Dermis blood vessel endothelial cell (primary cell): ENCODE measurements at places on chromosomes 12 and 14. TPM values are rescaled to one million over a fixed set of nuclear protein-coding genes. Genes with fewer than 3 reads are reported as not detected.

Gene WNT5B
- 0.28 and 1.5 TPM in 2 replicates for total RNA-seq

DNA sequence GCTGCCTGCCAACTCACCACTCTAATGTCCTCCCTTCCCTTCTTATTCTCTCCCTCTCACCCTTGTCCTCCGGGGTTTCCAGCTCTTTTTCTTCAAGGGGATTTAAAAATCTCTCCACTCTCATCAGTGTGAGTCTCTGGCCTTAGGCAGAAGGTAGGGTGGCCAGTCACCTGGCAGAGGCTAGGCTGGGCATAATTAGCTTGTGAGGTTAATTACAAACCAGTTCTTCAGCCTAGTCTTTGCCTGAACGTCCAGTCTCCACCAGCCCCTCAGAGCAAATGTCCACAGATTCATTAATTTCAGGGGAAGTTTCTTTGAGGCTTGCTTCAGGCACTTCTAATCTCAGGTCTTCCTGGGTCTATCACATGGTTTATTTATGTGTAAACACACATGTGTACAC is 6.7 kb downstream of the KRT7 start:
- no peak for DNase-seq

GRCh38 chr12:91355150-91356006 is 172.8 kb upstream of the DCN start:
- DNase-seq = peak; percentile 82

DNA sequence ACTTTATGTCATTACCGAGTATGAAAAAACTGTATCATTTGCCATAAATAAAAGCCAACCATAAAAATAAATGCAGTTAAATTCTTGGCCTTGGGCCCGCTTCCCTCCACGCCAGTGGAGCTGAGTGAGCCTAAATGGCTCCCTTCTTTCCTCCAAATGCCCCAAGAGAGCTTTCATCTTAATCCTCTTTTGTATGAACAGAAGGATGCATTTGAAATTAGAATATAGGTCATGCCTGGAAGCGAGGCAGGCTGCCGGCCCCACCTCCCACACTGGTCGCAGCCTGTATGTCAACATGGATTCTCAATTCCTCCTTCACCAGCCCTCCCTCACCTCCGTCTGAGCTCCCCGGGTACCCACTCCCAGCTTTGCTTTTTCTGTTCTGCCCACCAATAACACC is 245.7 kb downstream of the SLC15A4 start:
- no peak for DNase-seq

Gene ZFP36L1
- total RNA-seq = 72.2 and 94.7 TPM in 2 replicates

DNA sequence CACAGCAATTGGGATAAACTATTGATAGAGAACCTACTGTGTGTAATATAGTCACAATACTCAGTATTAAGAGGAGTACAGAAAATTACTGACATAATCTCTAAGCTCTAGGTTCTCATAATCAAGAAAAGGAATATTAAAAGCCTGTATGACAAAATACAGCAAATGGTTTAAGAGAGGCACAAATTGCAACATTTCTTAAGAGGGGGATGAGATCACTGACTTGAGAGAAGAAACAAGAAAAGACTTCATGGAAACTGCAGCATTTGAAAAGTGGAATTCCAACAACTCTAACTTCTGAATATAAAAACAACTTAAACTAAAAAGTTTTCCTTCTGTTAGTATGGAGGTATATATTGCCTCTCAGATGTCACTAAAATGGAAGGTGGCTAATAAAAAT is 89.7 kb downstream of the NUMB start:
- no peak for DNase-seq

Gene FAM161B
- 3.2 and 3.4 TPM in 2 replicates for total RNA-seq

DNA sequence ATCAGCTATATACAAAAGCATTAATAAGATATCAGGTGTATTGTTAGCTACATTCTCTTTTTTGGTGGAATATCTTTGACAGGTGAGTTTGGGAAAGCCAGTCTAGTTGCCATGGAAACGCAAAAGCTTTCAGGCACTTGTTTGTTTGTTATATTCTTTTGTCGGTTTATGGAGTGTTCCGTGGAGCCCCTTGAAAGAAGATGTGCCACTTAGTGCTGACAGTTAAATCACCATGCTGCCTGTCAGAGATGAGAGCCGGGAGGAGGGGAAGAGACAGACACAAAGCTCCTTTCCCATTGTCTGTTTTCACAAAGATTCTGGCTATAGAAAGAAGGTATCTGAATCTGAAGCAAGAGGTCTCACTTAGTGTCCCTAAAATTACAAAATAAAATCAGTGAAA is 170.8 kb downstream of the SNAPC1 start:
- DNase-seq = no peak

DNA sequence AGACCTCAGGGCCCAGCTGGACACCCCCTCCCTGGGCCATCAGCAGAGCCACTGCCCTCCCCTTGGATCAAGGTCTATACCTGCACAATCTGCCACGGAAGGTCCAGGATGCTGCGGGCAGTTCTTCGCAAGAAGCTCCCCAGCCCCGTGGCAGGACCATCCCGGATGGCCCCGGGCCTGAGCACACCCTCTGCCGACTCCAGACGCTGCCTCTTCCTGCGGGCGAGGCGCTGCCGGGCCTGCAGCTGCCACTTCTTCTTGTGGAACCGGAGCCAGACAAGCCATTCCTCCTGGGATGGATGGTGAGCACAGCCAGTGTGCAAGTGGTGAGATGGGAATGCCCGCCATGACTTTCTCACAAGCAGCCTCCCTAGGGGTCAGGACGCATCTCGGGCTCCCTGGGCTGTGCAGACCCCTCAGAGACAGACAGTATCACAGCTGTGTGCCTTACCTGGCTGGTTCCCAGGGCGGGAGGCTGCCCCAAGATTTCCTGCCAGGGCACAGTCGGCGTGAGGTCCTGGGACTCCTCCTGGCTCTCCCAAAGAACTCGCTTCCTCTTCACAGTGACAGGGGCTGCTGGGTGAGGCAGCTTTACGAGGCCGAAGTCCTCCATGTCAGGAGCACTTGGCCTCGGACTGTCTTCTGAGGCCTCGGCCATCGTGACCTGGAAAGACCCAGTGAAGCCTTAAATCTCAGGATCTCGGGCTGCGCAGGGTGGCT is 30.8 kb downstream of the P2RX2 start:
- no peak for DNase-seq

DNA sequence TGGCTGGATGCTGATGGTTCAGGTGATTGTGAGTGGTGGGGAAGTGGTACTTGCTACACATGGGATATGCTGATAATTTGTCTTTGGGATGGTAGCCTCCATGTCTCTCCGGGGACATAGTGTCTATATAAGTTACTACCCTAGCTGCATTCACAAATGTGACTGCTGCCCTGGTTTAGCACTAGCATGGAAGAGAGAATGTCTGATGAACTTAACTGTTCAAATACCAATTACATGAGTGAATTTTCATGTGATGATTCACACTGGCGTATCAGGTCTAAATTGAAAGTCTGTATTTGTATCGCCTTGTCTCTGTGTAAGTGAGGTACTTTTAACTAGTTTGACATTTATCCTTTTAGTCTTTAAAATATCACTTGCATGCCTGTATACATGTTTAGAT is 34.4 kb downstream of the ATF7IP start:
- DNase-seq = peak; percentile 61

GRCh38 chr14:72932893-72933292 is 6.6 kb downstream of the DCAF4 start:
- no peak for DNase-seq
